IMR-90 (cell line): ENCODE measurements at places on chromosomes 13 and 19. TPM values are rescaled to one million over a fixed set of nuclear protein-coding genes. Genes with fewer than 3 reads are reported as not detected.

CYP2F1 gene
- total RNA-seq = not detected in 2 replicates

KLK15 gene
- total RNA-seq = not detected in 2 replicates

ZNF878 gene
- 0.28 and 0.36 TPM in 2 replicates for total RNA-seq

CEACAM7 gene
- not detected in 2 replicates for total RNA-seq

DNA sequence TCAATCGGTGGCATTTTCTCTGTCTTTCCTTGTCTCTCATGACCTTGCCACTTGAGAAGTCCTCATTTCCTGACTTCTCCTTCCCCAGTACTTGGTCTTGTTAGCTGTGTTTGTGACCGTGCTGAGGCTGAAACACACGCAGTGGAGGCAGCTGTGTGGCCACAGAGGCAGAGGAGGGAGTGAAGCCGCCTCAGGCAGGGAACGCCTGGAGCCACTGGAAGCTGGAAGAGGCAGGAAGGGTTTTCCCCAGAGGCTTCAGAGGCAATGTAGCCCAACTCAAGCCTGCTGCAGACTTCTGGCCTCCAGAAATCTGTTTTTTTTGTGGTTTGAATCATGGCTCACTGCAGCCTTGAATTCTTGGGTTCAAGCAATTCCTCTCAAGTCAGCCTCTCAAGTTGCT lies 29.2 kb upstream of the ARGLU1 start:
- no peak for DNase-seq

DNA sequence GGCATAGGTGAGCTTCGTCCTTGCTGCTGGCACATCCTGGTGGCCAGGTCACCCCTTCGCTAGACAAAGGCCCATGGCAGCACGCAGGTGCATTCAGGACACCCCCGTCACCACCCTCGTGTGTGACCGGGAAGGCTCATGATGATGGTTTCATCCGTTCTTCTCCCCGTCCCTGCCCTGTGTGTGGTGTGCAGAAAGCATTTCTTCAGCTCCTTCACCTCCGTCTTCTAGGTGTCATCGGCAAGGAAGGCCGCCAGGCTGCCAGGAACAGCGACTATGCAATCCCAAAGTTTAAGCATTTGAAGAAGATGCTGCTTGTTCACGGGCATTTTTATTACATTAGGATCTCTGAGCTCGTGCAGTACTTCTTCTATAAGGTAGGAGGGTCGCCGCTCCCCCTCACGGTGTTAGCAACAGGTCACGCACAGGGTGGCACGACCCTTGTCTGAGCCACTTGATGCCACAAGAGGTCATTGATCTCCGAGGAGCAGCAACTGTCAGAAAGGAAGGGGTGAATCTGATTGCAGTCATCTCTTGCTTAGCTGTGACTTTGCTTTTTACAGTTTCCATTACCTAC lies 111.0 kb upstream of the MCF2L start:
- DNase-seq = no peak

- no peak for DNase-seq
Observed at GRCh38 chr13:30727491-30728355, 7.6 kb upstream of the ALOX5AP start.
